ENCODE measurements at places on chromosomes 13 and 19.

DNA sequence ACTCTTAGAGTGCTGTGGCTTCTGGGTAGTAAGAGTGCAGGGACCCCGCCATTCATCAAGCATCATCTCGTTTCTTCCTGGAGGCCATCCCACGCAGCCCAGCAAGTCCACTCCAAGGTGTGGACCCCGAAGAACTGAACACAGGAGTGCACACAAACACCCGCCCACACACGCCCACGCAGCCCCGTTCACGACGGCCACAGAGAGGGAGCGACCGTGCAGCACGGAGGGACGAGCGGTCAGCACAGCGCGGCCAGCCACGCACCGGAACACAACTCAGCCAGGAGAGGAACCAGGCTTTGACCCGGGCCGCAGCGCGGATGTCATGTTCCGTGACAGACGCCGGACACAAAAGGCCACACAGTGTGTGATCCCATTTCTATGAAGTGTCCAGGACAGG is 18.2 kb upstream of the RANBP3 start:
- DNase-seq = no peak

GRCh38 chr19:43518051-43518450 is 8.9 kb downstream of the ETHE1 start:
- DNase-seq = no peak

DNA sequence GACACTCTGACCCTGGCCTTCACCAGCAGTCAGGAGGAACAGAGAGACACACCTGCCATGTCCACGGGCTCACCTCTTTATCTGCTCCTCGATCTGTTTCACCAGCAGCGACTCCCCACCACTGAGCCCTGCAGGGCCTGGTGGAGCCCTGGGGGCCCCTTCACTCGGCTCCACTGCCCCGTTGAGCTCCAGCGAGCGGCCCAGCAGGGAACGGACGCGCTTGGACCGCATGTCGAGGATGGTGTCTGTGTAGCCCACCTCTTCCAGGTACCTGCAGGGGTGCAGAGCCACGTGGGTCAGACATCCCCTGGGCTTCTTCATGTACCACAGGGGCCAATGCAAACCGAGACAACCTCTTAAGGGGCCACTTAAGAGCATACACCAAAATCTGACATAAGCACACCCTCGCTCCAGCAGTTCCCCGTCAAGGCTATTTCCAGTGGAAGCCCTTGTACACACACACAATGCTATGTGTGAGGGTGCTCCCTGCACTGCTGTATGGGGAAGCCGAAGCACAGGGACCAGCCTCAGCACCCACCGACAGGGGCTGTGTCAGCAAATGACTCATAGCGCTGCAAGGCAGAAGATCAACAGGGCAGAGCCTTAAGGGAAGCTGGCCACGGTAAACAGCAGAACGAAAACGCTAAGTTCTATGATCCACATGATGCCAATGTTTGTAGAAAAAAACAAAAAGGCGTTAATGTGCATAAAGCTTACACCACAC is 12.7 kb upstream of the FKRP start:
- DNase-seq = no peak

GRCh38 chr19:30116984-30117555 is 175.0 kb downstream of the URI1 start:
- no peak for DNase-seq

GRCh38 chr19:5052515-5052914 is 83.6 kb downstream of the KDM4B start:
- no peak for DNase-seq

- DNase-seq = no peak
These were observed 21.4 kb upstream of the MICU2 start for GRCh38 chr13:21625366-21625765.

- no peak for DNase-seq
These were observed 1.9 kb upstream of the MEF2B start for GRCh38 chr19:19171821-19172532.

- DNase-seq = no peak
These were observed 27.3 kb downstream of the ZNF430 start for GRCh38 chr19:21047716-21048115.

DNA sequence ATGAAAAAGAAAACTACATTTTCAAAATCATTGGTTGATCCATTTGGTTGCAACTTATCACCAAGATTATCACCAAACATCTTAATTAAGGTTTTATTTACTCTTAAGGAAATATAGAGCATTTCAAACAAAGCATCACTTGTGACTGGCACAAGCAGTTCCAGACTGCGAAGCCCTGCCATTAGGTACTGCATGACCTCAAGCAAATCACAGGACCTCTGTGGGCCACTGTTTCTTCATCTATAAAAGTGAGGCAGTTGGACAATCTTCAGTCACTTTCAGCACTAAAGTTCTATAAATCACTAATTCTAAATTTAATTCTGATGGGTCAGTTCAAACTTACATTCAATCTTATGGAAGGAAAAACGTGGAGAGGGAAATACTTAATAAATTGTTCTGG is 2.0 kb downstream of the ELF1 start:
- DNase-seq = no peak

- no peak for DNase-seq
These were observed at the start of gene PGLYRP2 for GRCh38 chr19:15479391-15480345. Gene PGLYRP2 (minus strand): TSS chr19:15479501. CDS start chr19:15479371, 130 bp downstream.

- no peak for DNase-seq
These were observed 28.0 kb downstream of the PIAS4 start for GRCh38 chr19:4035582-4035981.
